ENCODE measurements at places on chromosomes 4 and X. TPM values are rescaled to one million over a fixed set of nuclear protein-coding genes. Genes with fewer than 3 reads are reported as not detected.

SORCS2 gene
- not detected for total RNA-seq

DNA sequence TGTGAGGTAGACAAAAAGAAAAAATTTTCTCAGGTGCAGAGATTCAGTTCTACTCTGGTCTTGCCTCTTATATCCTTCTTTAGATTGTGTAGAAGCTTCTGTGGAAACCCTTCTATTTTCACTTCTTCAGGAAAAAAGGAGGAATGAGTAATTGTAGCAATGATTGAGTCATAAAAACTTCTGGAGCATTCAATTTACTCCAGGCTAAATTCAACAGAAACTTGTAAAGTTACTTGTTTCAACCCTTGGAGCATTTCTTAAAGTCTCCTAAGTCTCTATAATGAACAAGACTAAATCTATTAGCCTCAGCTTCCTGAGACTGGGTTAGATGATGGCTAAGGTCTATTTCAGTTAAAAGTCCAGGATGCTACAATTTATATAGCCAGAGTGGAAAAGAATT lies 29.9 kb downstream of the BOD1L1 start:
- no peaks in the 10 kb centered on the region for H3K27me3 ChIP-seq
- H3K36me3 ChIP-seq = peaks cover 46% of the 10 kb centered on the region
- H3K27ac ChIP-seq = no peak overlapping the region
- peaks cover 19% of the 10 kb centered on the region for H3K4me1 ChIP-seq
- H3K4me3 ChIP-seq = no peak overlapping the region
- no peak for DNase-seq

- no peaks in the 10 kb centered on the region for H3K4me1 ChIP-seq
- H3K36me3 ChIP-seq = no peaks in the 10 kb centered on the region
- no peak overlapping the region for H3K4me3 ChIP-seq
Measured at GRCh38 chr4:148962539-148963290, 520.5 kb upstream of the NR3C2 start.

- no peak within 1 kb of the TSS for H3K27ac ChIP-seq
- no peaks in the 10 kb centered on the region for H3K27me3 ChIP-seq
- DNase-seq = no peak
- no peak within 1 kb of the TSS for H3K4me3 ChIP-seq
- no peaks in the 10 kb centered on the region for H3K4me1 ChIP-seq
Measured at GRCh38 chrX:119072744-119073143, at the start of gene CT47C1. CT47C1 (plus strand) TSS chrX:119072993; CDS start chrX:119073226, 233 bp downstream.

Data from activated CD8-positive, alpha-beta T cell treated with anti-CD3 and anti-CD28 coated beads, Interleukin-2, amount 10 ng/mL, durations not matched to agents 7 days and 5 days (primary cell).